CD4-positive, alpha-beta T cell treated with Interleukin-10 for 1 hour (primary cell): ENCODE measurements at places on chromosomes 16 and 17.

DNA sequence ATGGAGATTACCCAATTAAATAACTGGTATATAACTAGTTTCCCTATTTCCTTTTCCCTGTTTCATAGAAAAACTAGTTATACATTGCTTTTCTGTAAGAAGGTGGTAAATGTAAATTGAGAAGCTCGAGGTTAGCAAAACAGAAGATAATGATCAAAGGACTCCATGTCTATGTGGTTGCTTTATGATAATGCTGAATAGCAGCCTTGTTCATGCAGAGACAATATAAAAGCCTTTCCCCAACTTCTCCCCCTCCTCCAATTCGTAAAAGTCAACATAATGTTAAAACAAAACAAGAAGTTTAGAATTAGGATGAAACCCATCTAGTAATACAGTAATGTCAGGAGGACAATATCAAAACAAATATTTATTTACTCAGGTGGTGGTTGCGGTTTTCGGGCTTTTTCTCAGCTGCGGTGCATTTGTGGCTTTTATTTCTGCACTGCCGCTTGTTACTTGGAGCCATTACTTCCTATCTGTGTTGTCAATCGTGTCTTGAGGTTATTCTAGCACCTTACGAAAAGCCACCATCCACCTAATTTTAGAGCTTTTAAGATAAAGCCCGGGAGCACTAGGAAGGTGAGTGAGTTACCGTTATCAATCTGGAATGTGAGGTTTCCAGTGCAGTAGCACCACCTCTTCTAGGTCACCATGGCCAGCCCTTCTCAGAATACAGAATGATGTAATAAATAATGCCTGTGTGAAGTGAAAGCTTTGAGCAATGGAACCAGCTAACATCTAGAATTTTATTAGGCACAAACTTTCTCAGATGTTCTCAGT lies 297.5 kb downstream of the CDH13 start:
- DNase-seq, result peak; percentile 34

GRCh38 chr17:39939106-39939505 lies 11.6 kb downstream of the LRRC3C start:
- DNase-seq, result no peak

- no peak for DNase-seq
These were observed 1.0 kb upstream of the KRTAP4-2 start for GRCh38 chr17:41178843-41179616.

DNA sequence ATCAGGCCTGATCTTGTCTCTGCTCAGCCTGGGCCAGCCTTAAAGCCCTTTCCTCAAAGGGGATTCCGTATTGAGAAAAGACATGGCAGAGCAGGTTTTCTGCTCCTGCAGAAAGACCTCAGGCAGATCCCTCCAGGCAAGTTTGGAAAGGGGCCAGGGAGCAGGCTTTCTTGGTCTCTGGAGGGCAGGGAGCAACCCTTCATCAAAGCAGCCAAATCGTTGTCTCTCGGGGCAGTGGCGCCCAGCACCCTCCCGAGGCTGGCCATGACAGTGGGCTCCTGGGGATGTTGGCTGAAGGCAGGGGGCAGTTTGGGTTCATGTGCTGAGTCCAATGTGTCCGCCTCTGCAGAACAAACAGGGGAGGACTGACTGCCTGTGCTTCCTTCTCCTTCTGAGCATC lies 168.4 kb upstream of the WSCD1 start:
- DNase-seq, result no peak

DNA sequence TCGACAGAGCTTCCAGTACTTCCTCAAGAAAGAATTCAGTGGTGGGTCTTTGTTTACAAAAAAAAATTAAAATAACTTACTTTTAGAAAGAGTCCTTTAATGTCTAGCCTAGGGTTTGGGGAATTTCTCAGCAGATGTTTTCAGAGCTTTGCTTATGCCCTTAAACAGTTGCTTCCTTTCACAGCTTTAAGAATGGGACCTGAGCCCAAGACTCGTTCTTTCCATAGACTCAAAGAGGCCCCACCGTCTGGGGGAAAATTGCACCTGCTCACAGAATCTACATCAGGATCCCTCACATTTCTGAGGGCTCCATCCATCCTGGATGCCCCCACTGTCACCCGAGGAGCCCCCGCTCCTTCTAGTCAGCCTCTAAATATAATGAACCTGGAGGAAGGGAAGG lies 60.0 kb downstream of the RGS9 start:
- DNase-seq, result no peak

DNA sequence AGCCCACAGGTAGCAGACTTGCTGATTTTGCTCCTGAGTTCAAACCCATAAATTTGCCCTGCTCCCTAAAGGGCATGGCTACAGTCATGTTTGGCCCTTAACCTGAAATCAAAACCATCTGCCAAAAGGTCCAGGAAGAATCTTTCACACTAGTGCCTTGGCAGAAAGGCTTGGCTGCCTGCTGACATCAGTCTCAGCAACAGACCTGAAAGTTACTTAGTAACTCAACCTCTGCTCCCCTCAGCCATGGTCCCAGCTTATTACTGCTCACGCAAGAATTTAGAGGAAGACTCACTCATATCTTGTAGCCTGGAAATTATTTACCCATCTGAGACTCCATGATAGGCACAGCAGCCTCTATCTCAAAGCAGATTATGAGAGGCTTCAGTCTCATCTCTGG lies 98.0 kb upstream of the KIF2B start:
- no peak for DNase-seq

DNA sequence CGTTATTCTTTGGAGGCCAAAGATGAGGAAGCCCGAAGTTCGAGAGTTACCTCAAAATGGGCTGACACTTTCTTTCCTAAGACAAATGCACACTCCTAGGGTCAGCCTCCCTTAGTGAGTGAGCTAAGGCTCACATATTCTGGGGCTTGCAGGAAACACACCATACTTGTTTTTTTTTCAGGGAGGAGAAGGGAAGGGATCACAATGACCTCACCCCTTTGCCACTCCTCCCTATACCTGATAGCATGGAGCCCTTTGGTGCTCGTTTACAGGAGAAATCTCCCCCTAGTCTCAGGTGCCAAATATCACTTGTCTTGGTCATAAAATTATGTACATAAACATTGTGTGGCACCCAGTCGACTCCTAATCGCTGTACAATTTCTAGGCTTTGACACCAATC lies 4.6 kb upstream of the TMEM100 start:
- no peak for DNase-seq

DNA sequence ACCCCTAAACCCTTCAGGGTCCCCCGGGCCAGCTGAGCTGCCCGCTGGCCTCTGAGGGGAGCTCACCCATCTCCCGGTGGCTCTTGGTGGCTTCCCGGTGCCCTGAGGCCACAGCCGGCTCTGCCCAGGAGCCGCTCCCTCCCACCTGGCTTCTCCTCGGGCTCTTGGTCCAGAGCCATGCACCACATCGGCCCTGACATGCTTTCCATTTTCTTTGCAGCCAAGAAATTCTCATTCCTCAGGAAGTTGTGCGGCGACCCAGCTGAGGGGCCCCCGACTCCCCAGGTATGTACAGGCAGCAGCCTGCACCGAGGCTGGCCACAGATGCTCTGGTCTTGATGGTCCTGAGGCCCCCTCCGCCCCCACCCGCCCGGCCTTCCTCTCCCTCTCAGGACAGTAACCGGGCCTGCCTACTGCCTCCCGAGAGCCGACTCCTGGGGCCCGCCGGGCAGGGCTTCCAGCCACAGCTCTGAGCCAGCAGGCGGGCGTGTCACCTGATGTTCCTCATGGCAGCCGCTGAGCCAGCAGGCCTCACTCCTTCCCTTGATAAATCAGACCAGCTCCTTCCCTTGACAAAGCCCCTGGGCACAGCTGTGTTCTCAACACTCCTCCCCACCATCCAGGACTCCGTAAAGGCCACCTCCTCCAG lies 28.4 kb upstream of the ZFPM1 start:
- DNase-seq, result no peak

DNA sequence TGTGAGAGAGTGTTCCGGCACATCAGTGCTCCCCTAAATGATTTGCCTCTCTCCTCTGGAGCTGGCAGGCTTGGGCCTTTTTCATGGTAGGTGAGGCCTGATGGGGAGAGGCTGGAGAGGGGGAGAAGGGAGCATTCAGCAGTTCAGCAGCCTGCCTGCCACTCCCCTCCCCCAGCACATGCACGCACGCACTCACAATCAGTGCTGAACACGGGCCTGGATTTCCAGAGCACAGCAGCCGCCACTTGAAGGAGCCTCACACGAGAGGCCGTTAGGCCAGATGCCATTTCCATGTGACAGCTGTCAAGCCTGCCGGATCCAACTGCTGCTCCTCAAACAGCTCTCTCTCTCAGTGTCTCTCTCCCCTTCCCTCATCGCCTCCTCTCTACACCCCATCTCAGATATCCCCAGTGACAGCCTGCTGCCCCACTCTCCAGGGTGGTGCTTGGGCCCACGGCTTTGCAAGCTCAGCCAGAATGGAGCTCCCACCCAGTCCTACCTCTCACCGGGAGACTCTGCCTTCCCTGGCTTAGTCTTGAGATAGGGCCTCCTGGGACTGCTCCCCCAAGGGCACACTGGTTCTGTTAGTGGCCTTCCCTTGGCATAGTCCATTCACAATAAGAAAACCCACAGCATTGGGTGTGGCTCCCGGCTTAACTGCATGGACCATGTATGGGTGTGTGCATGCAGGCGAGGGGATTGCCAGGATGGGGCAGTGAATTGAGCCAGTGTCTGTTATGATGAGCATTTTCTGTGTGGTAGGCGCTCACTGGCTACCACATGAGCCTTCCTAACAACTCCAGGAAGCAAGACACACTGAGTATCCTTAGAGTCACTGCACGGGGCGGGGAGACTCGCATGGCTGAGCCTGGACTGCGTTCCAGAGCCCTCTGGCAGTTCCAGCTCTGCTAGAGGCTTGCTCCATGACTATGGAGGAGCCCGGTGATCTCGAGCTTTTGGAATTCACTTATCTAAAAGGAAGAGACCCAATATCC lies 226.2 kb downstream of the CCDC182 start:
- DNase-seq, result no peak

GRCh38 chr17:41058741-41059140 lies 1.2 kb downstream of the KRTAP2-3 start:
- no peak for DNase-seq

DNA sequence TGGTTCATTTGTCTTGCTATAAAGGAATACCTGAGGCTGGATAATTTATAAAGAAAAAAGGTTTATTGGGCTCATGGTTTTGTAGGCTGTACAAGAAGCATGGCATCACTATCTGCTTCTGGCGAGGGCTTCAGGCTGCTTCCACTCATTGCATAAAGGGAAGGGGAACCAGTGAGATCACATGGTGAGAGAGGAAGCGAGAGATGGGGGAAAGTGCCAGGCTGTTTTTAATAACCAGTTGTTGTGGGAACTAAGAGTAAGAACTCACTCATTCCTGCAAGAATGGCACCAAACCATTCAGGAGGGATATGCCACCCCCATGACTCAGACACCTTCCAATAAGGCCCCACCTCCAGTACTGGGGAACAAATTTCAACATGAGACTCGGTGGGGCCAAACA lies 24.3 kb downstream of the SPECC1 start:
- DNase-seq, result no peak

DNA sequence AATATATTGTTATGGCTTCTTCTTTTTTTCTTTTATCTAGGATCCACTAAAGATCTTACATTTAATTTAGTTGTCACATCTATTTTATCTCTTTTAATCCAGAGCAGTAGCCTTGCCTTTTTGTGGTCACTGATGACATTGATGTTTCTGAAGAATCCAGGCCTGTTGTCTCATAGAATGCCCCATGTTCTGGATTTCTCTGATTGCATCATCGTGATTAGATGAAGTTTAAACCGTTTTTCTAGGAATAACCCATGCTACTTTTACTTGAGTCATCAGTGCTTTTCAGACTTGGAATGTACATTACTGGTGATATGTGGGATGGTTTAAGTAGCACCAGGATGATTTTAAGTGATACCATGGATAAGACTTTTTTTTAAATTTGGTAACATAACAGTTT lies 106.4 kb upstream of the CES5A start:
- DNase-seq, result no peak

GRCh38 chr16:85869785-85870558 lies 29.0 kb upstream of the IRF8 start:
- DNase-seq, result no peak

- DNase-seq, result no peak
These were observed 18.0 kb downstream of the ABCC12 start for GRCh38 chr16:48137822-48138221.

- DNase-seq, result no peak
These were observed 109.6 kb downstream of the CNTNAP4 start for GRCh38 chr16:76386784-76387183.
